Naive thymus-derived CD4-positive, alpha-beta T cell (primary cell): ENCODE measurements at places on chromosomes 2 and 18.

DNA sequence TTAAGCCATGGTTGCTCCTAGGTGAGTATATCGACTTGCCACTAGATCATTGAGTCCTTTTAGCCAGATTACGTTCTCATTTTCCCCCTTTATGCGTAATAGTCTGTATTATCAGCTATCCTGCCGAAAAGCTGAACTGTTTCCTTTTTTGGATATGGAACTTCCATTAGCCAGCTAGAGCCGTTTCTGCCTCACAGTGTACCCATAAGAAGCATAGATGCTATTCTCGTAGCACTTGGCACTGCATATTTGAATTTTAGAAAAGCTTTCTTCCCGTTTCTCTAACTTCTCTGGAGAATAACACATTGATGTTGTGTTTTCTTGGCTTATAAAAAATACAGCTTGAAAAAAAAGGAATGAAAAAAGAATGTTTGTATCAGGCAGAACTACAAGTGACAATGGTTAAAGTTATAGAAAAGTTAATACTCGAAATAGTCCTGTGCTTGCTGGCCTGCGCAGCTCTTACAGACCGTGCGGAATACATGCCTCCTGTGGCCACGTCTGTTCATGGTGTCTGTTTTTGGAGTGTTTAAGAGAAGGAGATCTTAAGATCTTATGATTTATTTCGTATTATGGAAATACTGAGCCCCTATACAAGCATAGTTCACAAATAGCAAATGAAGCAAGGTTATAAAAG lies 710 bp downstream of the DUSP19 start:
- H3K4me3 ChIP-seq: peak overlapping the region; percentile 82
- no peak for DNase-seq
- peaks cover 3% of the 10 kb centered on the region for H3K36me3 ChIP-seq
- H3K4me1 ChIP-seq: no peaks in the 10 kb centered on the region
- H3K27ac ChIP-seq: peak overlapping the region; percentile 63

GRCh38 chr18:13629841-13630715 lies 96.3 kb downstream of the FAM210A start:
- H3K27ac ChIP-seq: no peak overlapping the region
- H3K36me3 ChIP-seq: no peaks in the 10 kb centered on the region
- H3K4me3 ChIP-seq: no peak overlapping the region
- no peaks in the 10 kb centered on the region for H3K4me1 ChIP-seq

DNA sequence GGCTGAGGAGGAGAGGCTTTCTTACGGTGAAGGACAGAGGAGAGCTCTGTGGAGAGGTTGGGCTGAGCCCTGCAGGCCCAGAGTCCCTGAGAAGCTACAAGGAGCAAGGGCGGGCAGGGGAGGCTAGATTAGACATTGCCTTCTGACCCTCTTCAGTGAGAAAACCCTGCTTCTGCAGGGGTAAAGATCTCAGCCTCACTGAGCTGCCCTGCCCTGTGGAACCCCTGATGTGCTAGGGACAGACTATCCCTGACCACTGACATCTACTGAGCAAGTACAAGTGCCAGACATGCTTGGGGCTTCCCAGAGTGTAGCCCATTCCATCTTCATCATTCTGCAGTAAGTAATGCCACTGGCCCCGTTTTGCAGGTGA lies 111.5 kb downstream of the CYP26B1 start:
- H3K4me3 ChIP-seq: no peak overlapping the region
- no peaks in the 10 kb centered on the region for H3K36me3 ChIP-seq
- H3K4me1 ChIP-seq: no peaks in the 10 kb centered on the region
- H3K27ac ChIP-seq: no peak overlapping the region
- no peak for DNase-seq

DNA sequence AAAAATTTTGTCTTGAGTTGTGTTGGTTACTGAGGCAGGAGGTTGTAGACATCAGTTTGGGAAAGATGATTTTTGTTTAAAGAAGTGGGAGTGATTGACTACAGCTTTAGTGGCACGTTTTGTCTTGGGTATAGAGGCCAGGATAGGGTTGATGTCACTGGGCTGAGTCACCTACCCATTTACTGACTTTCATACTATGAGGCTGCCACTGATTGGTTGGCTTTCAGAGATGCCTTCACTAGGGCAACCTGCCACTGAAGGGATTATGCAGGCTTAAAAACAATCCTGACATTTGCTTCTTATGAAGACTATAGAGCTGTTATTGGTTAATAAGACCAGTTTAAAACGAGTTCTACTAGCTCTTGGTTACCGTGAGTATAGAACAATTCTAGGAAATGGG lies 479.1 kb downstream of the SOX11 start:
- DNase-seq: no peak
- no peak overlapping the region for H3K27ac ChIP-seq
- no peak overlapping the region for H3K4me3 ChIP-seq

GRCh38 chr2:79622508-79622907 lies 109.7 kb downstream of the CTNNA2 start:
- no peaks in the 10 kb centered on the region for H3K4me1 ChIP-seq
- H3K36me3 ChIP-seq: no peaks in the 10 kb centered on the region
- DNase-seq: no peak
- H3K27ac ChIP-seq: no peak overlapping the region
- no peak overlapping the region for H3K4me3 ChIP-seq

GRCh38 chr18:21747268-21747667 lies 6.7 kb downstream of the MIB1 start:
- H3K27me3 ChIP-seq: no peaks in the 10 kb centered on the region
- no peak for DNase-seq
- H3K36me3 ChIP-seq: no peaks in the 10 kb centered on the region
